Cortex of kidney (tissue), 1 donor: ENCODE measurements at places on chromosomes 11 and 22.

- DNase-seq, result no peak
Observed at GRCh38 chr22:39302431-39302960, 16.9 kb downstream of the RPL3 start.

GRCh38 chr11:134250675-134251074 is 2.5 kb downstream of the THYN1 start:
- no peak for DNase-seq

DNA sequence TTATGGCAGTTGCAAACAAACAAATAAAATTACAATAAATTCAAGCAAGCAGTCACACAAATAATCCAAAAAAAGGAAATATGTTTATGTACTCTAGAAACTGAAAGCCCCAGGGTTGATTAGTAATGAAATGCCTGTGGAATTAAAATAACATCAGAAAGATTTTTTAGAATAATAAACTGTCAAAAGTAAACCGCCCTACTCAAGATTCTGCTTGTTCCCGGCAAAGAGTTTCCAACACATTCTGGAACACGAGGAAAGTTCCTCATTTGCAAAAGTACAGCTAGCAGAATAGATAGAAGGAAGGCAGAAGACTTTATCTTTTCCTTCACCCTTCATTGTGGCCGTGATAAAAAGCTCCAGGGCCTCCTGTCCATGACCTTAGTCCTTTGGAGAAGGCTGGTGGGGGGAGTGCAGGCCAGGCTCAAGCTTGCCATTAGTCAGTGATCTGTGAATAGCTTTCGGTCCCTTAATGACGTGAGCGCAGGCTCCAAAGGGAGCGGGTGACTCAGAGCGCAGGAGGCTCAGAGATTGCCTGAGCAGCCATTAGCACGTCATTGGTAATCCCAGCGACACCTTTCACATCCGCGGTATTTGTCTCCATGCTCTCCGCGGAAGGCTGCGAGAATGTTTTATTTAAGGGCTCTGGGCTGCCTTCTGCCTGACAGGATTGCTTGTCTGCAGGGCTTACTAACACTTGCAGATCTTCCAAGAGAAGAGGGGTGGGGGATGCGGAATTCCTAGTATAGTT is 458.3 kb downstream of the METTL15 start:
- DNase-seq, result no peak

GRCh38 chr11:101718402-101718801 is 134.6 kb upstream of the TRPC6 start:
- no peak for DNase-seq

DNA sequence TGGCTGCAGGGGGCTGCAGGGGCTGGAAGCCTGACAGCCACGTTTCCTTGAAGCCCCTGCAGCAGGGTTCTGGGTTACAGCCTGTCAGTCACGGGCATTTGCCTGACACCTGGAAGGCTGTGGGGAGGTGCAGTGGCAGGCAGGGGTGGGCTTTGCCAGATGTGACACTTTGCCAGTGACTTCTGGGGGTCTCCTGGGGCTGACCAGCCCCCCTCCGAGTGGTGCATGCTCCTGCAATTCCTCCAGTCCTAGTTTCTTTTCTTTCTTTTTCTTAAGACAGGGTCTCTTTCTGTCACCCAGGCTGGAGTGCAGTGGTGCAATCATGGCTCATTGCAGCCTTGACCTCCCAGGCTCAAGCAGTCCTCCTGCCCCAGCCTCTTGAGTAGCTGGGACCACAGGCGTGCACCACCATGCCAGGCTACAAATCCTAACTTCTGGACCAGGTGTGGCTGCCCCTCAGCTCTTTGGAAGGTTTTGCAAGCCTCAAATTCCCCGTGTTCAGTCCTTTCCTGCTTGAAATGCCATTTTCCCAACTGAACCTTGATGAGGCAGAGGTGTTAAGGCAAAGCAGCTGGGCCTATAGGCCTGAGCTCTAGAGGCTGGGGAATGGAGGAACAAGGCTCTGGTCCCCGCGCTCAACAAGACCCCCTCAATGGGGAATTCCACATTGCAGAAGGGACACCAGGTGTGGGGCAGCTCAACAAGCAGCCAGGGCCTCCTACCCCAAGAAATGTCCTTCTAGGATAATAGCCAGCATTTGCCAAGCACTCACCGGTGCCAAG is 20.2 kb upstream of the CHKA start:
- DNase-seq, result no peak

- no peak for DNase-seq
Observed at GRCh38 chr22:35476341-35476740, 64.3 kb upstream of the RASD2 start.

- DNase-seq, result no peak
Observed at GRCh38 chr11:101453682-101454081, 130.1 kb downstream of the TRPC6 start.
